Fibroblast of skin of back (primary cell): ENCODE measurements at places on chromosomes 3 and 15.

DNA sequence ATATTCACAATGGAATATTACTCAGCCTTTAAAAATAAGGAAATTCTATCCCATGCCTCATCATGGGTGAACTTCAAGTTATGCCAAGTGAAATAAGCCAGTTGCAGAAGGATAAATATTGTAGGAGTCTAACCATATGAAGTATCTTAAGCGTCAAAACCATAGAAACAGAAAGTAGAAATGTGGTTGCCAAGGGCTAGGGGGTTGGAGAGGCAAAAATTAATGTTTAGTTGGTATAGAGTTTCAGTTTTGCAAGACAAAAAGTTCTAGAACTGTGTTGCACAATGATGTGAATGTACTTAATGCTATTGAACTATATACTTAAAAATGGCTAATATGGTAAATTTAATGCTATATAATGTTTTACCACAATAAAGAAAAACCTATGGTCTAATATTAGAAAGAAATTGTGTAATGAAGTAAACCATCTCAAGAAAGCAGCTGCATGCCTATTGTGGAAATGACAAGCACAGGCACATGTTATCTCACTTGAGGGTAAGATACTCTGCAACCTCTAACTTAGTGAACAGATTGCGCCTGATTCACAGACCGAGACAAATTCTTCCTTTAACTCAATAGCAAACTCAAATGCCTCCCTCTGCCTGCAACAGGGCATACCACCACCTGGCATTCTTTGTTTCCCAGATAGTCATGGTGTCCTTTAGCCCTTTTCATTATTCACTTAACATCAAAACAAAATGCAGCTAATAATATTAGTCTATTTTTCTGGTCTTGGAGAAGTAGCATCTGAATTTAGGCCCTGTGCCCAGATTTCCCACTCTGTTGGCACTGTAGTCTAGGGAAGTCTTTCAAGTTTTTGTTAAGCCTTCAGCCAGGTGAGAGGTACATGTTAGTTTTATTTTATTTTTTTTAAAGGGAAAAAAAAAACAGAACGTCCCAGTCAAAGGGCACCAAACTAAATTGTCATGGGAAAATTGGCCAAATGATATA, 80.2 kb upstream of the ACP3 start:
- no peak for DNase-seq

GRCh38 chr3:112391648-112392047, 58.7 kb downstream of the CD200 start:
- no peak for DNase-seq

DNA sequence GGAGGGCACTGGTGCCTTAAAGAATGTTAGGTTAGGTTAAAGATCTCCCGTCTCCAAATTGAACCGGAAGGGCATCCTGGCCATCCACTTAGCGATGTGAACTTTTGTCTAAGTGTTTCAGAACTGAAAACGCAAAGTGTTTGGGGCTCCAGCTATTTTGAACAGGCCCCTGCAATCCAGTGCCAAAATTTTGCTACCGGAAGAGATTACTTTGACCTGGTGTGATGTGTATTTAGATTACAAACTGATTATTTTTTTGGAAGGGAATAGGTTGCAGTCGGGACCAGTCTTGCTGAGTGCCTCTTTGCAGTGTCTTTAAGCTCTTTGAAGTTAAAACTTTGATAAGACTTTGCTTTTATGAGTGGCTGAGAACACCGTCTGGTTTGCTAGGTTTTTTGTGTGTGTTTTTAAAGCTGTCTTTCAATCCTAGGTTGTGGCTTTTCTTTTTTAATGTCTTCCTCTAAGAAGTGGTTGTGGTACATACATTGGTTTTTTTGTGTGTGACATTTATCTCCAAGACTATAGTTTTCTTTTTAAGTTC, 179.6 kb downstream of the OR4M2 start:
- DNase-seq, result no peak

GRCh38 chr3:78809966-78810365, 957.8 kb downstream of the ROBO1 start:
- DNase-seq, result no peak

DNA sequence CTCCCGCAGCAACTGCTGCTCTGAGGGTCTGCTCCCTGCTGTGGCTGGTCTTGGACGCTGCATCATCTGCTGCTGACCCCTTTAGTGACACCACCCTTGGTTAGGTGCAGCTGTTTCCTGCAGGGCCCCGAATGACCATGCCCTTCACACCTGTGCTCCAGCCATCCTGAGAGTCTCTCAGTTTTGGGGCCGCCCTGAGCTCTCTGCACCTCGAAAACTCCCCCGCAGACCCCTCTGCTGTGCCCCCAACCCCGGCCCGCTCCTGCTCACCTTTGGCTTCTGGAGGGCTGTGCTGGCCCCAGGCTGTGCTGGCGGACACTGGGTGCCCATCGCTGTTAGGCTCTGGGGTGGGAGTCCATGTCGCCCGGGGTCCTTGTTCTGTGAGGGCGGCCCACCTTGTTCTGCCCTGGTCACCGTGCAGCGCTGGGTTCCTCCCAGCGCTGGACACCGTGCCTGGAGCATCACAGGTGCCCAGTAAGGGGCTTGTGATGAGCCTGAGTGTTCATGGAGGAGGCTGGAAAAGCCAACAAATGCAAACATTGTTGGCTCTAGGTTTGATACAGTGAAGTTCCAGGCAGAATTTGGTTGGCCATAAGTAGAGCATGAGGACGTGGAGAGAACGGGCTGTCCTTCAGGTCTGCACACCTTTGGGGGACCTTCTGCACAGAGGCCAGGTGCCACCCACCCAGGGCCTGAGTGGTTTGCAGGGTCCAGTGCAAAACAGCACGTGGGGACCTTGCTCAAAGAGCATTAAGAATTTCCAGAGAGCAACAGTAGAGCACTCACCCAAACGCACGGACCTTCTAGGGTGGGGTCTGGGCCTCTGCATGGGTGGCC, 12.3 kb downstream of the ABTB1 start:
- DNase-seq, result no peak
